ENCODE measurements at places on chromosomes 4 and X.

DNA sequence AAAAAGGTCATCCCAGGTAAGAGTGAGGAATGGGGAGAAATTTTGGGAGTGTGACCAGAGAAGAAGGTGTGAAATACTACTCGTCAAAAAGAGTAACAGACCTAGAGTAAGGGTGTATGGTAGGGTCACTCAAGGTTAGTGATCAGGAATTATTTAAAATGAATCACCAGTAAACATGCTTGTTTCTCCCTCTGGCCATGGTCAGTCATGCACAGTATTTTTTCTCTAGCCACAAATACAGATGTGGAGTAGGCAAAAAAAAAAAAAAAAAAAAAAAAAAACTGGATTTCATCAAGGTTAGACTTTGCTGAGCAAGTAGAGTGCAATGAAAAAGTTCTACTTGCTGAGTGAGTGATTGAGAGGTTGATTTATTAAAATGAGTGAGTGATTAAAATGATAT, 34.2 kb upstream of the SLIT2 start:
- DNase-seq, result no peak

DNA sequence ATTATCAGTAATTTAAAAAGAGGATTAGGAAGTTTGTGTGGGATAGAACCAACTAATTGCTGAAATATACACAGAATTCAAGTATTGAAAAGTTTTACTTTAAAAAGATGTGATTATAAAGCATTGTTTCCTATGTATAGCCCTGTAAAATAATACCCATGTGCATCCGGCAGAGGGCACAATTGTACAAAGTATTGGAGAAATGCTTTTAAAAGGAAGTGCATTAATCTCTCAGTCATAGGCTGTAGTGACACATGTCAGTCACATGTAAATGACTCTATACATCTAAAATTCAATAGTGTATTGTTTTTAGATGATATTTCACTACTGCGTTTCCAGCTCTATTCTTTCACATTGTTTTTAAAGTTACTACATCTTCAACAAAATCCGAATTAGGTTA, 9.7 kb upstream of the GEMIN8 start:
- no peak for DNase-seq

DNA sequence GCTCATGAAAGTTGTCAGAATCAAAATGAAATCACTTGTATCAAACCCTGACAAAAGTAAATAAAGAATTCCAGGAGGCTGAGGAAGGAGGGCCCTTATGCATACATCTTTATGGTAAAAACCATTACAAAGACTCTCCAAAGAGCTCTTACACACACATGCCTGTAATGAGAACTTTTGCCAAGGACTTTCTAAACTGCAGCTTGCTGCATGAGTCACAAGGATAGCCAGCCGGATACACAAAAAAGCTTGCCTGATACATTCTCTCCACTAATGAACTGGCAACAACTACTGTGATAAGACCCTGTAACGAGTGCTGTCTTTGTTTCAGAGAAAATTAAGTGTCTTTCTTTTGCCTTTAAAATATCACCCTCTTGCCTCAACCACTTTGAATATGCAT, 618.1 kb downstream of the PPP4R3C start:
- no peak for DNase-seq

DNA sequence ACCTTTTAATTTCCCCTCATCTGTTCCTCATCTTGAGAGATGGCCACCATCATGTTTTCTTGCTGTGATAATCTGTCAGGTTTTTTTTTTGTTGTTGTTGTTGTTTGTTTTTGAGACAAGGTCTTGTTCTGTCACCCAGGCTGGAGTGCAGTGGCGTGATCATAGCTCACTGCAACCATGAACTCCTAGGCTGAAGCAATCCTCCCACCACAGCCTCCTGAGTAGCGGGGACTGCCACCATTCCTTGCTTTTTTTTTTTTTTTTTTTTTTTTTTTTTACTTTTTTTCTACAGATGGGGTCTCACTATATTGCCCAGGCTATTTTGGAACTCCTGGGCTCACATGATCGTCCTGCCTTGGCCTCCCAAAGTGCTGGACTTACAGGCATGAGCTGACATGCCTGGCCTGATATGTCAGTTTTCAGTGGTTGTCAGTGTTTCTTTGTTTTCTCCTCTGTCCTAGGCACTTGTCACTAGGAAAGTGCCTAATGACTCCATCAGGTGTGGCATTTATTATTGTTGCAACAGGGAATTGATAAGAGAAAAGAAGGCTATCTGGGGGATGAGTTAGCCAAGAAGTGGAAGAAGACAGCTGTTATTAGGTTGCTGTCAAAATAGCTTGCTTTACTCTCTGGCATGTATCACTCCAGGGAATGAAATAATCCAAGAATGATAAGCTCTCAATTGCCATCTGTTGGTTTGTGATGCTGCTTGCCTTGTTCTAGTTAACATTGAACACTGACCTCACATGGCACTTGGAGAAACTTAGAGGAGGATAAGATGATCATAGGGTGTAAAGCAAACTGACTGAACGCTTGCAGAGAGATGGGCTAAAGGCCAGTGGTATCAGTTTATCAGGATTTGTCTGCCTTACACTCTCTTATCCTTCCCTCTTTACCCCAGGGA, 41.7 kb downstream of the TMEM164 start:
- DNase-seq, result no peak

DNA sequence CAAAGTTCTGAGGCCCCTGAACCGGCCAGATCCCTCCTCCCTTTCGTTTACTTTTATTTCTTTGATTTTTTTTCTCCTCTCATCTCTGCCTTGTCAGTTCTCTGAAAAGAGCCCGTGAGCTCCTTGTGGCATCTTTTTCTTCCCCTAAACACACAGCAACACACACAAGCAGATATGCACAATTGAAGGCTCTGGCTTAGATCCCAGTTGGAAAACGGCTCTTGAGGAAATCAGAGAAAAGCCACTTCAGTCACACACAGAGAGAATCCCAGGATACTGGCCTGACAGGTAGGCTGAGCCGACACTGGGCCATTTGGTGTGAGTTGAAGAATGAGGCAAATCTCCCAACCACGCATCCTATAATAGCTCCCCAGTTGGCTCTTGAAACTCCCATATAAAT, 12.9 kb downstream of the DIPK2B start:
- DNase-seq, result no peak

DNA sequence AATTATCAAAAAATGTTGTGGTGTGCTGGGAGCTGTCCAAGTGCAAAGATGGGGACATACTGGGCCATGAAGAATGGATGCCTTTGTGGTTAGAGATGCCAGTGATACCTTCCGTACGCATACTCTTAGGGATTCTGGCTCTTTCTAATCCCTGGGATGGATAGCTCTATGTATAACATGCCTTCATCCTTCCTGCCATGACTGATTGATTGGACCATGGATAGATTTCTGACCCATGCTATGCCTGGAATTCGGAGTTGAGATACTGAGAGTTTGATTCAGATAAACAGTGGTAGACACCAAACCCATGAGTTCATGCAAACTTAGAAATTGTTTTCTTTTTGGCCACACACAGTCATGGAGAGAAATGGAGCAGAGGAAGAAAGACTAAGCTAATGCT, 147.2 kb upstream of the WDFY3 start:
- DNase-seq, result no peak

- DNase-seq, result no peak
Measured at GRCh38 chr4:74570095-74570494, 125.2 kb downstream of the AREG start.

DNA sequence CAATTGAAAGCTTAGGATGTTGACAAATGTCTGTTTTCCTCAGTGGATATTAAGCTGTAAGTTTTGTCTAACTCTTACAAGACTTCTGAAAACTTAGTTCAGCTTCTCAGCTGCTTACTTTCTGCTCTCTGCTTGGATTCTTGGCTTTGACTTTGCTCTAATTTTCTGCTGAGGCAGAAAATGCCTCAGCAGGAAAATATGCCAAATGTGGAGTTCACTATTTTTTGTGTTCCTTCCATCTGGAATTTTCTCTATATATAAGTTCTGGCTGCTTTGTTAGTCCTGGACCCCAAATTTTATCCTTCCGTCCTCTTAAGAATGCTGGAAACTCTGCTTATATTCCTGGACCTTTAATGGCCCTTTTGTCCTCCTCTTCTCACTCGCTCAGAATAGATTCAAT, 352.6 kb upstream of the NWD2 start:
- no peak for DNase-seq

DNA sequence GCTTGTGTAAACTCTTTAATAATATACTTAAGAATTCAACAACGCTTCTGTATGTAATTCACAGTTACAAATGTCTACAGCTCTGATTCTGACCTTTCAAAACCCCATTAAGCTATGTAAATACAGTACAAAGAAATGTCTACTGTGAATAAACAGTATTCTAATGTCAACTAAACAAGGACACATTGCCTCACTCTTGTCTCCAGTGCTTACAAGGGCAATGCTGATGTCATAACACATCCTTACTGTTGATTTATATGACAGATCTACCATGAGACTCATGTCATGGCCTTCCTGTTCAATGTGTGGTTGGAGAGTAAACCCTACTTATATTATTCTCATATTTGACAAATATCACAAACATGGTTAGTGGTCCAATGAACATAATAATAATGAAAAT, 256.1 kb upstream of the ADGRL3 start:
- no peak for DNase-seq

DNA sequence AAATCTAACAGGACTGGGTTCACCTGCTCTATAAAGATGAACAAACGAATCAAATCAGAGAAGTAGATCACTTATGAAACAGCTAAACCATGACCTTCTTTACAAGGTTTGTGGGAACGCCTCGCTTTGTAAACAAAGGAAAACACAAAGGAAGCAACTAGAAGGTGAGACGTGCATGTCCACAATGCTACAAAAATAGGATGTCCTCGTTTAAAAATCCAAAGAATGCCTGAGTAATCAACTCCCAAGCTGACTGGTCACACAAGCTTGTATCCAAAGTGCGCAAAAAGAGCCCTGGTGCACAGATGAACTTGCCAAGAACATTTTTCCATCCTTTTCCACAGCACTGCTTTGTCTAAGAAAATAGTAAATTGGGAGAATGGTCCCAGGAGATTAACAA, 6.3 kb upstream of the SH3KBP1 start:
- no peak for DNase-seq

- no peak for DNase-seq
Measured at GRCh38 chr4:117324851-117325491, 239.6 kb upstream of the TRAM1L1 start.

- no peak for DNase-seq
Measured at GRCh38 chrX:25869761-25870160, 268.4 kb upstream of the MAGEB18 start.

DNA sequence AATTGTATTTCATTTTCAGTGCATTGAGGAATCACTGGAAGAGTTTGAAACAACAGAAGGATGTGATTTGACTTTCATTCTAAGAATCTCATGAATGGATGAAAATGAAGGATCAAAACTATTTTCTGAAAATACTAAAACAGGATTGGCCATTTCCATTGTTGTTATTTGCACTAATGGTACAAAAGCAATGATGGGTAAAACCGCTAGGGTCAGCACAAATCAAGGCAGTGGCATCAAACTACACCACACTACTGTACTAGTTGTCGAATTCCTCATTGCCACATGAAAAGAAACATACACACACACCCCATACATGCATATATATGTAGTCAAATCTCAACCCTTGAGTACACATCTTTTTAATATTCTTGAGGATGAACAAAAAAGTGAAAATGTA, 24.7 kb upstream of the CENPVL3 start:
- no peak for DNase-seq

GRCh38 chr4:156144961-156145360, 191.3 kb upstream of the CTSO start:
- DNase-seq, result no peak

- no peak for DNase-seq
Measured at GRCh38 chr4:31283679-31284078, 563.5 kb downstream of the PCDH7 start.

- DNase-seq, result no peak
Measured at GRCh38 chr4:34289489-34289888, 1954.8 kb downstream of the ARAP2 start.

DNA sequence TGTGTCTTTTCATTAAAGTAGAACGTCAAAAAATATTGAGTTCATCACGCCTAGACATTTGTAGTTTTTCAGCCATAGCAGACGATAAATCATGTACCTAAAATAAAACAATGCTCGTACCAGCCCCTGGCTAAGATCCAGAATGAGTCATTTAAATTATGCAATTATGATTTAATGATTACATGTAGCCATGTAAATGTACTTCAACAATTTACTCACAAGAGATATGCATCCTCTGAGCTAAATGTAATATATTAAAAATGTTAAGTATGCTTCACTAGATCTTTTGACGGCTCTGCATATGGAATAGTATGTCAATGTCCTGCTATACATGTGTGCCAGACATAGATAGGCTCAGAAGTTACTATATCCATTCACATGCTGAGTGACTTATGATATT, 1077.8 kb downstream of the ARAP2 start:
- no peak for DNase-seq

GRCh38 chr4:78517050-78517652, 34.4 kb upstream of the ANXA3 start:
- DNase-seq, result no peak

GRCh38 chr4:4991541-4992099, 27.6 kb downstream of the CYTL1 start:
- DNase-seq, result no peak

- DNase-seq, result no peak
Measured at GRCh38 chr4:36128689-36129088, 115.6 kb downstream of the ARAP2 start.

DNA sequence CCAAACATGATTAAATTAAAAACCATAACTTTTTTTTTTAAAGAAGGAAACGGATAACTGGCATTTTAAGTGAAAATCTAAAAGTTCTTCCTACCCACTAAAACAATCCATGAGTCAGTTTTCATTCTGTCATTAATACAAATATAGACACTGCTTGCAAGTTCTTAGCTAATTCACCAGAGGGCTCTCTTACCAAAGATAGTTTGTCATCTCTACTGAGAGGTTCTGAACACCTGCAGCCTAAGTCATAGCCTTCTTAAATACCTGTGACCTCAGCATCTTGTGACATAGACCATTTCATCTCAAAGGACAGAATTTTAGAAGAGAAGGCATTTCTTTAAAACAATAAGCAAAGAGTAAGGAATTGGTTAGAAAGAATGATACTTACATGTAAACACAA, 65.3 kb upstream of the FAM120C start:
- no peak for DNase-seq

DNA sequence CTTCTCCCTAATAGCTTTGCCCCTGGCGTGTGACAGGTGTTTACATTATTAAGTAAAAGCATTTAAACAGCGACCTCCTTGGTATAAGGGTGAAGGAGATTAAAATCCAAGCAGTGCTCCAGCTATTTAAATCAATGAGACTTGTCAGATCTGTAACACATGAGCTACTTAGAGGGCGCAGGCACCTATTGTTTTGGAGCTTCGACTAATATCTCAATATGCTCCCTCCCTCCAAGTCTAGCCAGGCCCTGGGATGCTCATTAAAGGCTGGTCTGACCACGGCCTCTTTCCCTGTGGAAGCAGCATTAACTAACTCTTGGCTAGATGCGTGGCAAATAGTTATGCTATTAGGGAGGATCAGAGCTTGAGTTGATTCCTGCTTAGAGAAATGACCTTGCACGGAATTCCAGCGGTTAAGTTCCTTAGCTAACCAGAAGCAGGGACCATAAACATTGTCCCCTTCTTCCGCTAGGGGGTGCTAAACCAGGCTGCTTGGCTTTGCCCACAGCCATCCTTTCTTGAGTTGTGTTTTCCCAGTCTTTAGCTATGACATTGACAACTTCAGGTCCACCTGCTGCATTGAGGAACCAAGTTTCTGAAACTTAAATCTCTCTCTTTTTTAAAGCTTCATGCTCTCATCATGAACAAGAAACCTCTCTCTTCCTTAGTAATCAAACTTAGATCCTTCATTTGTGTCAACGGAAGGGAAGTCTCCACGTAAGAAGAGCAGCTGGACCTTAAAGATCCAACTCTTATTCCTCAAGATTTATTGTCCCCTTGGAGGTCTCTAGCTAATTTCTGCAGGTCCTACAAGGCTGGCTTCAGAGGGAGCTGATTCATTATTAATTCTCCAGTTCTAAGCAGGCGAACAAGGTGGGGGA, 80.7 kb upstream of the IGFBP7 start:
- no peak for DNase-seq

Measured in left forelimb (tissue), 1 donor.